Stimulated activated CD4-positive, alpha-beta T cell treated with anti-CD3 and anti-CD28 coated beads, TNF-alpha, amount 100 ng/mL, for 24 hours (primary cell): ENCODE measurements at places on chromosomes 11 and 22.

DNA sequence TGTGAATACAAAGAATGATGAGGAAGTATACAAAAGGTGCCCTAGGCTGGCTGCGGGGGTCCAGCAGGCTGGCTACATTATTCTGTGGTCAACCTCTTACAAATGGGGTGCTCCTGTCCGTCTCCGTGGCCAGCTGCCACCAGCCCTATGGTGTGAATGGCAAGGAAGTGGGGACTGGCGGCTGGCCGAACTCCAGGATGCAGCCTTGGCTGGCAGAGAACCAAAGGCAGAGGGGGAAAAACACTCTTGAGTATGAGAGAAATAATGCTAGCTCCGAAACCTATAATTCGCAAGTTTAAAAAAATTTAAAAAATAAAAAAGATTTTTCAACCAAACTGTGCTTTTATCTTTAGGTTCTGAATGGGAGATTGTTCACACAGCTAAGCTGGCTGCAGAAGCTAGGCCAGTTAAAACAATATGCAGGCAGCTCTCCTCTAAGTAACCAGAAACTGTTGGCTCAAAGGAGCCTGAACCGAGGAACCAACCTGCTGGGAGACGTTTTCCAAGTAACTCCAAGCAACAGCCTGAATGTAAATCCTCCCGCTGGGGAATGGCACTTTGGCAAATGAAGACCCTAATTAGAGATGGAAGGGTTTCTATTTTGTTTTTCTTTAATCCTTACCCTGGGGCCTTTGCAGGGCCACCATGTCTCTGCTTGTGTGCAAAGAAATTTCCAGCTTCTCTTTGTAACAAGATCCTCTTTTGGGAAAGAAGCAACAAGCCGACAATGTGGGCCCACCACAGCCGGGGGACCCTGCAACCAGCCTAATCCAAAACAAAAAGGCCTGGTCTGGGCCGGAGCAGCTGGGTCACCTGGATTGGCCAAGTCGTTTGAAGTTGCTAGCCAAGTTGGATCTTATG, 50.2 kb downstream of the C22orf31 start:
- DNase-seq: no peak

GRCh38 chr11:113148652-113149051, 165.7 kb upstream of the TTC12 start:
- no peak for DNase-seq

DNA sequence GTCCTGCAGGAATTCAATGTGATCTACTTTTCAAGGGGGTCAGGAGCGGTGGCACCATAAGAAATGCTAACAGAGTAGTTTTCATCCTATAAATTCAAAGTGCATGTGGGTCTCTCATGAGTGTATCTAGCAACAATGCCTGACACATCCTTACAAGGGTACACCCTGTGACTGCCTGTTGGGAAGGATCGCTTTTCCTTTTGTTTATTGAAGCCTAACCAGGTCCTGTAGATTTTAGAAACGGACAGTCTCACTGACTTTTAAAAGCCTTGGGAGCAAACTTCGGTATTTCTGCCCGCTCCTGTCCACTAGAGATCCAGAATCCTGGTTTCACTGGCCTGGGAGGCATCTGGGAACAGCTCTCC, 102.4 kb downstream of the MICAL2 start:
- DNase-seq: no peak

- DNase-seq: no peak
Observed at GRCh38 chr22:37186228-37186996, 1.6 kb downstream of the C1QTNF6 start.
